Bronchial epithelial cell (primary cell): ENCODE measurements at places on chromosomes 3 and 15. TPM values are rescaled to one million over a fixed set of nuclear protein-coding genes. Genes with fewer than 3 reads are reported as not detected.

Gene ZNF774
- total RNA-seq, result 3.3 and 4.2 TPM in 2 replicates

GRCh38 chr15:63942486-63943365 lies 103.6 kb downstream of the DAPK2 start:
- DNase-seq, result no peak

- no peak for DNase-seq
Measured at GRCh38 chr3:19644405-19644804, 289.6 kb downstream of the EFHB start.

- no peak for DNase-seq
Measured at GRCh38 chr3:123687286-123687685, 102.4 kb upstream of the HACD2 start.

- no peak for DNase-seq
Measured at GRCh38 chr15:76345583-76345879, 9.0 kb downstream of the ISL2 start.

- peak; percentile 77 for DNase-seq
Measured at GRCh38 chr15:74396146-74396438, 28.6 kb upstream of the CYP11A1 start.

DNA sequence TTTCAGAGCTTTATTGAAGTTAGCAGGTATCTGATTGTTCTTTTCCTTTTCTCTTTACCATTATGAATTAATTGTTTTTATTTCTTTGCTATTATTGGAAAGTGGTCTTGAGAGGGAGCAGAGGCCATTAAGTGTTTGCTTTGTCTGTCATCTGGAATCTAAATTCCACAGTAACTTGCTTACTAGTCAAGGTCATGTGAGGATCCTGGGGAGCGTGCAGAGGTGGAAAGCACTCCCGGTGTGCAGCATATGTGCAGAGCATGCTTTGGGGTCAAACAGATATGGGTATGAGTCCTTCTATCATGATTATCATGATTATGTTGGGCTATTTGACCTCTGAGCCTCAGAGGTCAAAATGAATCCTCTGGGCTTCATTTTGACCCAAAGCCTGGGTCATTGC lies 96.4 kb downstream of the MYRIP start:
- DNase-seq, result no peak

GRCh38 chr15:69718436-69718835 lies 265.8 kb downstream of the RPLP1 start:
- no peak for DNase-seq

DNA sequence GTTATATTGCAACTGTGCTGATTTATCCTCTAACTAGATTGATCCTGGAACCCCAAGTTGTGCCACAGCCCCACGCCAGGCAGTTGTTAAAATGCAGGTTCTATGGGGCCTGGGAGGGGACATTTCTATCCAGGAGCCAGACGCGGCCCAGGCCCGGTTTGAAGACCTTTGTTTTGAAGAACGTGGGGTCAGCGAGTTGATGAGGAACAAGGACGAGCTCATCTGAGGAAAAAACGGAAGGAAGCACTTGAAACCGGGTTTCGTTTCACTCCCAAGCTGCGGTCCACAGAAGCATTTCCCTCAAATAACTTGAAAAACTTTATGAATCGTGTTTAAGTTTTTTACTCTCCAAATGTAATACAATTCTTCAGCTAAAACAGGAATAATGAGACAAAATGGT lies 76.4 kb downstream of the CHSY1 start:
- no peak for DNase-seq
